Mesenteric fat pad (tissue), 1 donor: ENCODE measurements at places on chromosomes 4 and X.

- DNase-seq: no peak
Measured at GRCh38 chr4:127362686-127363085, 270.1 kb upstream of the INTU start.

GRCh38 chr4:37934609-37935008 lies 25.6 kb upstream of the PTTG2 start:
- no peak for DNase-seq

DNA sequence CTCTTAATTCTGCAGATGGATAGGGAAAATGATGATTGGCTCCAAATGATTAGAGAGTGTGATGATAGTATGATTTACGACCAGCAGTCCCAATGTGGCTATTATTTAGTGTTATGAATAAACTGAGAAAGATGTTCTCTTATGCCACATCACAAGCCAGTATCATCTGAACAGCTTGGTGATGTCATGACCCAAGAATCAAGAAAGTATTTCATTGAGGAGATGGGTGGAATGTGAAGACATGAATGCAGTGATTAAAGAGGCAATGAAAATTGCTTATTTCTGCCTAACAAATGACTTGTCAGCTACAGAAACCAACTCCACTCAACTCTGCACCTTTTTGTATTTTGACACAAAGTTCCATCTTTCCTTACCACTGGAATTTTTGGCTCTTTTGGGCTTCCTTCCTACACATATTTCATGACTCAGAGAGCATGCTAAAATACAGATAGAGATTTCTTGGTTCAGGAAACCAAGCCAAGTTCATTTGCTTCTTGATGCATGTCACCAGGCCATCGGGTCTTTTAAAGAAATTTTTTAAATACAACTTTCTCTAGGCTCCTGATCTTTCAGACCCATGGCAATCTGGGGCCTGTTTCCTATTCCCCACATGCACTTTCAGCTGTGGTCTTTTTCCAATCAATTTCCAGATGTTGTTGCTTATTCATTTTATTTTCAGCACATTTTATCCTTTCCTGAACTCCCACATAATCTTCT lies 174.2 kb downstream of the HHIP start:
- no peak for DNase-seq

DNA sequence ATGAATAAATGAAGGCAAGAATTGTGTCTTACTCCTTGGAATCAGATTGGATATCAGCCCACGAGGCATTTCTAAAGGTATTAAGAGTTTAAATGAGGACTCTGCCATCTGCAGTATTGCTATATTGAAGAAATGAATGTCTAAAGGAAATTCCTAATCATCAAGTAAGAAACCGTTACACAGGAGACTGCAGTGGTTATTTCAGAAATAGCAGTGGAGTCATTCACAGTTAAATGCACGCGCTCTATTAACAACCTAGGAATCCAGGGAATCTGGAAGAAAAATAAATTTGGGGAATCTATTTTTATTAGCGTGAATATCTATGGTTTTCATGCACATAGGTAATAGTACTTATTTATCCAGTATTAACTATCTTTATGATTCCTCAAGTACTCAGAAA lies 334.2 kb downstream of the TENM3 start:
- DNase-seq: no peak

- no peak for DNase-seq
Measured at GRCh38 chr4:18106620-18107019, 85.1 kb upstream of the LCORL start.

DNA sequence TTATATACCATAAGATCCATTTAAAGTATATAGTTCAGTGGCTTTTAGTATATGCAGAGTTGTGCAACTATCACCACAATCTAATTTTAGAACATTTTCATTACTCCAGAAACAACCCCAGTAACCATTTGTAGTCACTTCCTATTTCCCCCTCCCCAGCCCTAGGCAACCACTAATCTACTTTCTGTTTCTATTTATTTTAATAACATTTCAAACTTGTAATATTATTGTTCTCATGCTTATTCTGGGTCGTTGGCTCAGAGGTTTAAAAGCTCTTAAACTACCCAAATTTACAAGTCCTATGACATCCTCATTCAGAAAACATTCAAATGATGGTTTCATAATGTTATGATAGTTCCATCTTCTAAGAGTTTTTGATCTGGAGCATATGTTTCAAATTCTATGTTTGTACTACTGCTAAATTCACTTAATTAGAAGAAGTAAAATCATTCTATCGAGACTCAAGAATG lies 18.4 kb downstream of the XIAP start:
- no peak for DNase-seq
